ENCODE measurements at places on chromosomes 1 and 21. TPM values are rescaled to one million over a fixed set of nuclear protein-coding genes. Genes with fewer than 3 reads are reported as not detected.

GRCh38 chr1:58902830-58903513, 119.1 kb upstream of the JUN start:
- no peaks in the 10 kb centered on the region for H3K4me1 ChIP-seq
- H3K36me3 ChIP-seq, result no peaks in the 10 kb centered on the region
- no peaks in the 10 kb centered on the region for H3K27me3 ChIP-seq
- H3K4me3 ChIP-seq, result peak overlapping the region; percentile 35
- no peak for DNase-seq
- H3K27ac ChIP-seq, result peak overlapping the region; percentile 96

GRCh38 chr21:14382486-14382834, 486 bp downstream of the HSPA13 start:
- H3K4me3 ChIP-seq, result peak overlapping the region; percentile 79
- H3K36me3 ChIP-seq, result no peaks in the 10 kb centered on the region
- no peaks in the 10 kb centered on the region for H3K27me3 ChIP-seq
- DNase-seq, result no peak
- H3K4me1 ChIP-seq, result peaks cover 20% of the 10 kb centered on the region

DNA sequence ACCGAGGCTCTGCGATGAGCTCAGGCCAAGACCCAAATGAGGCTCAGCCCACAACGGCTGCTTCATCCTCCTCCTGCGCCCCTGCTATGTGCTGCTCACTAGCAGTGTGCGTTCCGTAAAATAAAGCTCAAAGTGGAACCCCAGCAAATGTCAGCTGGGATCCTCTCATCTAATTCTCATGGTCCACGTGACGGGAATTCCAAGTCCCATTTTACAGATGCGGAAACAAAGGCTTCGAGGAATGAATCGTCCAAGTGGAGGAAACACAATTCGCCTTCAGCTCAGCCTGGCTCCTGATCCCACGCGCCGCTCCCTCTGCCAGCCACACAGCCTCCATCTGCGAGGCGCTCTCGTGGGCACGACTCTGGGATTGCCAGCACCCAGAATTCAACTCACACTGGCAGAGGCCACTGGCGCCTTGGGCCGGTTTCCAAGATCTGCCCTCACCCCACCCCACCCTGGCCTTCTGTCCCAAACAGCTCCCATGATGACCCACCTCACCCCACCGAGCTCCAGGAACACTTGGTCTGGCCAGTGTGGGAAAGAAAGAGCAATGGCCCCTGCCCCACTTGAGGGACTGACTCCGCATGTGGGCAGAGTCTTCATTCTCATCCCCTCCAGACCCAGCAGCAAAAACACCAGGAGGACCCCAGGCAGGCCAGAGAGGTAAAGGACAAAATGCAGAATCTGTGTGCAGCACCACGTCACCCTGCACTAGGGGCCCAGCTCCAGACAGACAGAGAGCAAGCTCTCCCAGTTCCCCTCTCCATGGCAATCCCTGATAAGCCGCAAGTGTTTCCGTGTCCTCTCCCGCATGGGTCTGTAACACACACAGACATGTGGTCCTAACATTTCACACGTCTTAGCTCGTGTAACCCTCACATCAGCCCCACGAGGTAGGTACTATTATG, 10.5 kb downstream of the CASZ1 start:
- no peak overlapping the region for H3K27ac ChIP-seq
- H3K4me3 ChIP-seq, result no peak overlapping the region
- no peak for DNase-seq
- no peaks in the 10 kb centered on the region for H3K27me3 ChIP-seq
- peaks cover 1% of the 10 kb centered on the region for H3K4me1 ChIP-seq

- DNase-seq, result no peak
- no peaks in the 10 kb centered on the region for H3K4me1 ChIP-seq
- no peaks in the 10 kb centered on the region for H3K36me3 ChIP-seq
- no peaks in the 10 kb centered on the region for H3K27me3 ChIP-seq
Measured at GRCh38 chr1:65424573-65424889, 4.1 kb downstream of the LEPR start.

DNA sequence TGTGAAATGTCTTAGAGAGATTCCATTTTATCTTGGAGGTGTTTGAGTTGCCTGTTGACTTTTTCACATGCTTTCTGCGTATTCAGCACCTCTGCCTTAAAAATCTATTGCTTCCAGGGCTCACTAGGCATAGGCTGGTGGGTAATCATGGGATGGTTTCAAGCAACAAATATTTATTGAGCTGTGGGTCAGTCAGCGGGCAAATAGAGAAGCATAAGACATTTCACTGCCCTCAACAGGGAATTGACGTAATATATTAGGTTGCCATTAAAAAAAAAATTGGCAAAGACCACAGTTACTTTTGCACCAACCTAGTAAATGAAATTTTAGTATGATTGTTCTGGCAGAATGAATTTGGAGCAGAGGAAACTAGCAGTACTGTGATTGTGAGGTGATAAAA, 44.3 kb upstream of the NBL1 start:
- no peaks in the 10 kb centered on the region for H3K4me1 ChIP-seq
- H3K27me3 ChIP-seq, result no peaks in the 10 kb centered on the region
- no peak overlapping the region for H3K27ac ChIP-seq
- no peak overlapping the region for H3K4me3 ChIP-seq
- no peaks in the 10 kb centered on the region for H3K36me3 ChIP-seq
- no peak for DNase-seq

DNA sequence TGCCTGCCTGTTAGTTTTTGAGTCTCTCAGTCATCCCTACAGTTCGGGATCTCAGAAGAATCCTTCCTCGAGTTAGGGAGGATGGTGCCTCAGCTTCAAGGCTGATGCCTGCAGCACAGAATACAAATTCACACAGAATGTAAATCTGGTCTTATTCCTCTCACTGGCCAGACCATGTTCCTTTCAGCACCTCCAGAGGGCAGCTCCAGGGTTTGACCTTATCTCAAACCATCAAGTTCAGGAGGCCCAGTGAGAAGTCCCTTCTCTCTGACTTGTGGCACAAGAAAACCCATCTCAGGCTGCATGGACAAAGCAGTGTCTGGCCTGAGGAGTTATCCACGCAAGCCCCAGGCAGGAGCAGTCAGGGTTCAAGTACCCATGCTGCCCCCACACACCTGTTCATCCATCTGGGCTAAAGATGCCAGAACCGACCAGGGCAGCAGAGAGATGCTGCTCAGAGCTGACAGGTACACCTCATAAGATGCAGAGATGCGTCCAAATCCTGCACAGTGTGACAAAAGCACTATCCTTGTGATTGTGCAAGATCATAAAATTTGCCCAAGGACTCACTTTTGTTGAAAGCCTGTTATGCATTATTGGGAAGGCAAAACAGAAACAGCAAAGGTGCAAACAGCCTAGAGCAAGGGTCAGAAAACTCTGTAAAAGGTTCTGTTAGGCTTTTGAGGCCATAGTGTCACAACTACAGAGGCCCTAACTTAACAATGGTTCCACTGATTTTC, 49.8 kb downstream of the BCAR3 start:
- H3K36me3 ChIP-seq, result no peaks in the 10 kb centered on the region
- H3K4me1 ChIP-seq, result no peaks in the 10 kb centered on the region
- H3K27me3 ChIP-seq, result no peaks in the 10 kb centered on the region
- DNase-seq, result no peak

GRCh38 chr1:231020139-231020601, 19.9 kb downstream of the FAM89A start:
- no peaks in the 10 kb centered on the region for H3K4me1 ChIP-seq
- no peaks in the 10 kb centered on the region for H3K36me3 ChIP-seq
- no peak for DNase-seq
- no peak overlapping the region for H3K4me3 ChIP-seq
- H3K27ac ChIP-seq, result no peak overlapping the region

DNA sequence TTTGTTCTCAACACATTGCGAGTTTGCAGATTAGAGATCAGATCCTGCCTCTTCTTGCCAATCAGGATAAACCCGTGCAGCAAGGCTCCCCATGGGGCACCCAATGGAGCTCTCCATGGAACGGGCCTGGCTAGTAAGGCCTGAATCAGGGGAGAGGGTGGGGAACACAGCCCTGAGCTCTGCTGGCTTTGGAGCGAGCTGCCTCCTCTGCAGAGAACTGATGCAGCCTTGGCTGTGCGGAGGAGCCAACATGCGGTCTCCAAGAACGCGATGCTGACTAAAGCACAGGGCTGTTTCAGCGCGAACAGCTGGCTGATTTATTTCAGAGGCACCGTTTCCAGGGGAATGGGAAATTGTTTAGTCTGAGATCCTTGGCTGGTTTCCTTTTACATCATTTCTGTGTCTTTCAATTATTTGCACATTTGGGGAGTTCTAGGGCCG, 139.7 kb downstream of the TSEN15 start:
- no peak overlapping the region for H3K27ac ChIP-seq
- DNase-seq, result no peak
- H3K4me1 ChIP-seq, result no peaks in the 10 kb centered on the region
- H3K4me3 ChIP-seq, result no peak overlapping the region
- H3K27me3 ChIP-seq, result no peaks in the 10 kb centered on the region
- H3K36me3 ChIP-seq, result no peaks in the 10 kb centered on the region

The FMO3 gene
- total RNA-seq, result 295 TPM

Data from right lobe of liver (tissue), 6 donors.